AG08395 (cell line): ENCODE measurements at places on chromosomes 4 and X.

GRCh38 chr4:172601195-172601594 is 567.4 kb upstream of the GALNT7 start:
- DNase-seq: no peak

- DNase-seq: no peak
These were observed 30.6 kb upstream of the TMEM184C start for GRCh38 chr4:147586637-147587036.

DNA sequence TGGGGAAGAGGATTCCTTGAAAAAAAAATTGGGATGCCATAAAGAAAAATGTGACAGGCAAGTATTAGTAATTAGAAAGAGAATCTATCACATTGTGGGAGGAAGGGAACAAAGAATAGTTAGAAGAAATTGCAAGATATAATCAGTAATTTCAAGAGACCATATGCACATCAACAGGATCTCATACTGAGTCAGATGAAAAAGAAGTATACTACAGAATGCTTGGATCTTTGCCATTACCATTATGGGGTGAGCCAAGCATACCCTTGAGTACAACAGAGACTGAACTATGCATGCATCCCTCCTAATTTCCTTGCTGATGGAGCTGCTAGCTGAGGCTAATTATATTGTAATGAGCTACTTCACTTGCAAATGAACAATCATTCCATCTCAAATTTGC is 287.6 kb downstream of the PAPSS1 start:
- DNase-seq: no peak

- no peak for DNase-seq
These were observed 49.9 kb downstream of the PCDH7 start for GRCh38 chr4:30770049-30770549.

GRCh38 chr4:150381609-150382008 is 200.3 kb upstream of the MAB21L2 start:
- DNase-seq: no peak

DNA sequence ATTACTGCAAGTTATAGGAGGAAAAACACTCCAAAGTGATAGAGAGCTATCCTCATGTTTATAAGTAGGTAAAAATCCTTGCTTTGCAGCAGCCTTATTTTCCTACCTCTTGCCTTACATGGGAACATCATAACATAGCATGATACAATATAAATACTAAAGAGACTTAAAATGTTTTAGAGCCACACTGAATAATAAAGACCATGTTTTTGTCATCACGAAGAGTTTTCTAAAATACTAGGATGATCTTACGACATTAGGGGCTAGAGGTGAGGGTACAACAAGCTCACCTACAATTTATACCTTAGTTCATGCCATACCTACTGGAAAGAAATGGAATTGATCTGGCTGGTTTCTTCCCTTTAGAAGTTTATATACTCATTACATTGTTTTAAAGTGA is 184.8 kb downstream of the FBXW7 start:
- no peak for DNase-seq

DNA sequence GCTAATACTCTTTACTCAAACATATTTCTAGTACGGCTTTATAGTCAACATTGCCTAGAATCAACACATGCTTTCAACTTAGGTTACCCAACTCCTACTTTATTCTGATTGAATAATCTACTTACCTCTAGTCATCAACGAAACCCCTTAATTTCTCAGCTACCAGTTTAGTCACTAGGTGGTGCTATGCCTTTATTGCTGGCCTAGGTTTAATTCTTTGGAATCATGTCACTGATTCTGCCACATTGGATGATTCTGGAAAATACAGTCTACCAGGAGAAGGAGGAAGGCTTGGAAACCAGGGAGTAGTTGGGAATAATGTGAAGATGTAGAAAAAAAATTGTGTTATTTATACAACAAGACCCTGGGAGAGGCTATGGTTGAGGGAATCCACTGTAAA is 167.7 kb downstream of the DCAF12L2 start:
- DNase-seq: no peak

GRCh38 chrX:148871422-148872160 is 371.2 kb downstream of the AFF2 start:
- peak; percentile 66 for DNase-seq

GRCh38 chr4:40180356-40180755 is 16.5 kb upstream of the RHOH start:
- DNase-seq: peak; percentile 73

DNA sequence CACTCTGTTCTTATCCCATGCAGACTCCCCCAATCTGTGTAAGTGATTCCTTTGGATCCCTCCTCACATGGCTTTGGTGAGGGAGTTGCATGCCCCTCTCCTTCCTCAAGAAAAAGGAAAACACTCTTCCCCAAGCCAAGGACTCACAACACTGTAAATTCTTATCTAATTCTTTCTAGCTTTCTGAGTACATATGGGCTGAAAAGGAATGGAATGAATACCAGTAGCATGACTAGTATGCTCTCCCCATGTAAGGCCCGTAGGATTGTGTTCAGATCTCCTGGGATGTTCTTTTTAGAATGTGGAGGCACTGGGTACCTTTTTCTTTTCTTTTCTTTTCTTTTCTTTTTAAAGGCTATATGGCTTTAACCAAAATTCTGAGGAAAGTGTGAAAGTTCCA is 17.0 kb upstream of the MAGED1 start:
- DNase-seq: peak; percentile 48

GRCh38 chr4:10054571-10055041 is 33.3 kb upstream of the SLC2A9 start:
- DNase-seq: no peak

DNA sequence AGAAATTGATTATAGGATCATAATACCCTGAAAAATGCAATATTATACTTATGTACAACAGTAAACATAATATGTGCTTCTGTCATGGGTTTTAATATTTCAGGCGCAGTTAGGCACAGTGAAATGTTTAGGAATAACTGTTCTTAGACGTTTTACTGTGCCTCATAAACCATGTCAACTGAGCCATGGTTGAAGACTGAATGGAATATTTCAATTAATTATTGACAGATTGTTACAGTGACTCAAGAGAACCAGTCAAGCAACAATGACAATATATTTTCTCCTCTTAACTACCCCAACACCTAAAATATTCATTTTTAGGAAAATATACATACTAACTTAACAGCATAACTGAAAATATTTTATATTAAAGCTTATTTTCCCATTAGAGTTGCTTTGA is 852.7 kb upstream of the FRG1 start:
- DNase-seq: no peak

DNA sequence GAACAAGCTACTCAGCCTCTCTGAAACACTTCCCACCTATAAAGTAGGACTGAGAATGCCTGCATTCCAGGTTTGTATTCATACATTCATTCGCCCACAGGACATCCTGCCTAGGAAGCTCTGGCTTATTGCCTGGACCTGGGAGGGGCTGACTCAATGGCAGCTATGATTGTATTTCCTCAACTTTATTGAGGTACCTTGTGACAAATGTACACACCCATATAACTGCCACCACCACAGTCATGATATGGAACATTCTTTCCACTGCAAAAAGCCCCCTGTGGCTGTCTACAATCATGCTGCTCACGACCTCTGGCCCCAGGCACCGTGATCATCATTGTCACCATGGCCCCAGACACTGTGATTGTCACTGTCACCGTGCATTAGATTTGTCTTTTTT is 68.3 kb downstream of the ABLIM2 start:
- DNase-seq: no peak

- DNase-seq: no peak
These were observed 1.5 kb downstream of the GRID2 start for GRCh38 chr4:92305148-92305877.
